Right lung (tissue), 10 donors: ENCODE measurements at places on chromosomes 4 and X.
A peak's percentile ranks its signal among the peaks of the same experiment; 100 is the strongest.

- DNase-seq = peak; percentile 24
These were observed at the start of gene HEPH for GRCh38 chrX:66163849-66164411. HEPH (plus strand) TSS chrX:66164247; CDS start chrX:66170571, 6,324 bp downstream.

DNA sequence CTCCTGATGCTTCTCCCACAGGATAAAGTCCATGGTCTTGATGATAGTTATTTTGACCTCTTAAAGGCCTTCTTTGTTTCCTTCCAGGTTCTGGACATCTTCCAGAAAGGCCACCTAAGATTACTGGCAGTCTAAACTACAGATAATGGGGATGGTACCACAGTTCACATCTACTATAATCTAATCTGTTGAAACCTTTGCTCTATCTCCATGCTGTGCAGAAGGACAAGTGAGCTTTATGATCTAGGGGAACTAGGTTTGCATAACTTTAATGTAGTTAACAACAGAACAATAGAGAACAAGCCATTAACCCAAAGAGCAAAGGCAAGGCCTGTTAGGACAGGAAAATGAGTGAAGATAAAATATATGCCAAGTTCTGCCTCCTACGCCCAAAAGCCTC is 103.9 kb upstream of the KLHL13 start:
- no peak for DNase-seq

- DNase-seq = no peak
These were observed 106.8 kb downstream of the ARSJ start for GRCh38 chr4:113872426-113873260.

GRCh38 chrX:106404512-106404911 is 207.3 kb upstream of the RADX start:
- DNase-seq = no peak

DNA sequence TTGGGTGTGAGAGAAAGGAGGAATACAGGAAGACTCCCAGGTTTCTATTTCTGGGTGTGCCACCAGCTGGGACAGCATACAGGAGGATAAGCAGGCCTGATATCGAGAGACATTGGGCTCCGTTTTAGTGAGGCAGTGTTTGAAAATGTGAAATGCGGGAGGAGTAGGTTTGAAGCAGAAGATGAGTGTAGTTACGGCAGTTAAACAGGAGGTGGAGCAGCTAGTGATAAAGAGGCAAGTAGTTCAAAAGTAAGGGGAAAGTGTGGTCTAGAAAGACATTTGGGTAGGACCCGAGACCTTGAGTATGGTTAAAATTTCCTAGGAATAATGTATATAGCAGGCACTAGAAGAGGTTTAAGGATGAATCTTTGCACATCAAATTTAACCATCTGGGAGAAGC is 42.4 kb downstream of the DCUN1D4 start:
- DNase-seq = no peak

GRCh38 chr4:5979981-5980380 is 38.2 kb downstream of the C4orf50 start:
- DNase-seq = no peak

GRCh38 chrX:10597871-10598270 is 22.5 kb downstream of the MID1 start:
- DNase-seq = no peak

DNA sequence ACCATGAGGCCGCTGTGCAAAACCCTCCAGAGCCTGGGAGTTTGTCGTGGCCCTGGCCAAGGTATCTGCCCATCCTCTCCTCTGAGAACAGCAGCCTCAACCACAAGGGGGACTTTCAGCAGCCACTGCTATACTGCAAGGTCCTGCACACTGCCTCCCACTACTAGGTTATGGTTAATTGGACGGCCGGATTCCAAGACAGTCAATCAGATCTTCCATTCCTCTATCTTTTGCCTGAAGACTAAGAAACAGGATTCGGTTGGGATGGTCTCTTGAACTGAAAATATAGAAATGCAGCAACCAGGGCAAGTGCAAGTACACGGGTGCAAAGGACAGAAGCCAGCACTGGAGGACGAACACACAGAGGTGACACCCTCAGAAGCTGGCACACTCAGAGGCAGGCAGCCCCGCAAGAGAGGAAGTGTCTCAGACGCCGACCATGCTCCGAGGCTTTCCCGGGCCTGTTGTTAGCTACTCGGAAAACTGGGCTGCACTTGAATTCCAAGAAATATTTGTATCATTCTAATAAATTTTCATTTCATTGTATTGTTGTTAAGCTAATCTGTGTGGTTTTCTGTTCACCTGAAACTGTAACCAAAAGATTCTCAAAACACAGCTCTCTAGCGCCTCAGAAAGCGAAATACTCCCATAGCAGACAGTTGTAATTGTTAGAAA is 63.3 kb downstream of the AFAP1 start:
- no peak for DNase-seq

DNA sequence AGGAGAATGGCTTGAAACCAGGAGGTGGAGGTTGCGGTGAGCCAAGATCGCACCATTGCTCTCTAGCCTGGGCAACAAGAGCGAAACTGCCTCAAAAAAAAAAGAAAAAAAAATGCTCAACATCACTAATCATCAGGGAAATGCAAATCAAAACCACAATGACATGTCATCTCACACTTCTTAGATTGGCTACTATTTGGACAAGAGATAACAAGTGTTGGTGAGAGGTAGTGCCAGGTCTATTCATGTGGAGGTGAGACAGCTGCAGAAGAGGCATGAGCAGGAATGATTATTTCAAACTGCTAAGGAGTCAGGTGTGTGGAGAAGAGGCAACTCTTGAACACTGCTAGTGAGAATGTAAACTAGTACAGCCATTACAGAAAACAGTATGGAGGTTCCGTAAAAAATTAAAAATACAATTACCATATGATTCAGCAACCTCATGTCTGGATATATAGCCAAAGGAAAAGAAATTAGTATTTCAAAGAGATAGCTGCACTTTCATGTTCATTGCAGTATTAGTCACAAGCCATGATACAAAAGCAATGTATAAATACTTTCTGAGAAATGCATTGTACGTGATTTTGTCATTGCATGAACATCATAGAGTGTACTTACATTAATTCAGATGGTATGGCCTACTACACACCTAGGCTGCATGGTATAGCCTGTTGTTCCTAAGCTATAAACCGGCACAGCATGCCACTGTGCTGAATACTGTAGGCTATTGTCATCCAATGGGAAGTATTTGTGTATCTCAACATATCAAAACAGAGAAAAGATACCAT is 75.3 kb downstream of the TMEM144 start:
- DNase-seq = no peak

GRCh38 chr4:147361726-147362125 is 119.2 kb upstream of the EDNRA start:
- peak; percentile 54 for DNase-seq

- peak; percentile 58 for DNase-seq
These were observed 691.3 kb upstream of the PCDH7 start for GRCh38 chr4:30028826-30029225.

DNA sequence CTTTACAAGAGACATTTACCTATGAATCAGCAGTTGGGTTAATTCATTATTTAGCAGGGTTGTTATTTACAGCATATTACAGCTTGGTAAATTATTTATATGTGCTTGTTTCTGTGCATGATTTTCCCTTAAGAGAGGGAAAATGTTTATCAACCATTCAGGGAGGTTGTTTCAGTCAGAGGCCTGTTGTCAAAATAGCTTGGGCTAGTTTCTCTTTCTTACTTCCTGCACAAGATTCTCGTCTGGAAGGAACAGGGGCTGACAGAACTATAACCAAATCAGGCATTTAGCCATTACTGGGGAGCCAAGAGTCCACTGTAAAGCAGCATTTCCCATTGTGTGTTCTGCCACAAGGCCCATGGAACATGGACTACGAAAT is 135.8 kb downstream of the HS6ST2 start:
- DNase-seq = no peak

- DNase-seq = no peak
These were observed 549.1 kb upstream of the EPHA5 start for GRCh38 chr4:66219401-66219800.

DNA sequence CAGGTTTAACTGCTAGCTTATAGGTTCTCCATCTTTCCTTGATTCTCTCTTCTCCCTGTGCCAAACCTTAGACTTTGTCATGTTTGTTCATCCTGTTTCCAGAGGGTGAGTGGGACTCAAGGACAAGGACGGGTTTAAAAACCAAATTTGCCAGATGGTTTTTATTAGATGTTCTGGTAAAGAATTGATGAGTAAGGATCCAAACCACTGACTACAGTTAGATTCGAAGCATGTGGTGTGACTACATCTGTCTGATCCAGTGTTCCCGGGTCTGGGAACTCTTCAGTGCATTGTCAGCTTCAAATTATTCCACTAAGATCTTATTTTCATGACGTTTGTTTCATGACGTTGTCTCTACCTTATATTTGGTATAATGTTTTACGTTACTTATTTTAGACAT is 37.5 kb downstream of the MTMR1 start:
- no peak for DNase-seq

DNA sequence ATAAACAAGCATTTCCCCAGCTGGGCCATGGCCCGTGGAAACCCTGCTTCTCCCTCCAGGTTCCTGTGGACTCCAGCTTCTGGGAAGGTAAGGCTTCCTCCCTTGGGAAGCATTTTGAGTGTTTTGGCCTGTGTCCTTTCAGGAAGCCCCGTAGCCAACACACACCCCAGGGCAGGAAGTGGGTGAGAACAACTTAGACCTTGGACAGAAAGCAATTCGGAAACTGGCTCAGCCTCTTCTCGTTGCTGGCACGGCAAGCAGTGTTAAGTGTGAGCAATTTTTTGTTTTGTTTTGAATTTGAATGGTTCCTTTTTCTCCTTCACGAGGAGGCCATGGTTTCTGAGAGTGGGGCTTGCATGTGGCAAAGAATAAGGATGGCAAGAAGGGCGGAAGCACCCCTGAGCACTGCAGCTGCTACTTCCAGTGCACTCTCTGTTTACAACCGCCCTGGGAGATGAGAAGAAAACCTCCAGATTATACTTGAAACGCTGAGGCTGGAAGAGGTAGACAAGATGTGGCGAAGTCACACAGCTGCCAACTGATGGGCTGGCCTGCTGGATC is 14.1 kb upstream of the CYTL1 start:
- DNase-seq = no peak

- DNase-seq = no peak
These were observed 118.3 kb downstream of the SORBS2 start for GRCh38 chr4:185693548-185694215.

DNA sequence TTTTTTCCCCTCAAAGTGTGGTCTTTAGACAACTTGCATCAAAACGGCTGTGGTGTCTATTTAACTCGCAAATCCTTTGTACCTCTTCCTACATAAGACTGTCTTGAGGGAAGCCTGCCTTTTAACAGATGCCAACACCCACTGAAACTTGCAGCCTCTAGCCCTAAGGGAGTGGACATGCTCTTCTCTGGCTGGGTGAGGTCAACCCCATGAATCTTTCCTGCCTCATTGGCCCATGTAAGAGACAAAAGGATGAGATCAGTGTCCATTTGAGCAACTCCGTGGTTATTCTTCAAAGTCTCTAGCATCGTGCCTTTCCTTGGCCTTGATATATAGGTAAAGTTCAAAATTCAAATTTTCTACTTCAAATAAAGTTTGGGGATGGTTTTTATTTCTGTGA is 134.7 kb downstream of the SHROOM3 start:
- no peak for DNase-seq

DNA sequence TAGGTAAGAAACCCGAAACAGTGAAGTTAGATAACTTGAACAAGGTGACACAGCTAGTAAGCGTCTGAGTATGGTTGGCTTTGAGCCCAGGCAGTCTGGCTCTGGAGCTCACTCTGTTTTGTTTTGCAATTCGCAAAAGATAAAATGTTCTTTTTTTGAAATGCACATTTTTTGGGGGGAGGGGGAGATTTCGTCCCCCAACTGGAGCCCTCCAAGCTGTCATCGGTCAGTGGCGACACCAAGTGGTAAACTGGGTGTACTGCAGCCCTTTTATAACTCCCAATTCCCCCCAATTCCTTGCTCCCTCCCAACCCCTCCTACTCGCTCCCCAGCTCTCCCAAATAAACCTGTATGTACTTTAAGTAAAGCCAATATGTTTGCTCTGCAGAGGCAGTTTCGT is 2.8 kb upstream of the CLCN5 start:
- peak; percentile 65 for DNase-seq

GRCh38 chr4:55409468-55410171 is 13.9 kb downstream of the TMEM165 start:
- no peak for DNase-seq

GRCh38 chr4:1882850-1883271 is 11.7 kb downstream of the NSD2 start:
- DNase-seq = no peak

DNA sequence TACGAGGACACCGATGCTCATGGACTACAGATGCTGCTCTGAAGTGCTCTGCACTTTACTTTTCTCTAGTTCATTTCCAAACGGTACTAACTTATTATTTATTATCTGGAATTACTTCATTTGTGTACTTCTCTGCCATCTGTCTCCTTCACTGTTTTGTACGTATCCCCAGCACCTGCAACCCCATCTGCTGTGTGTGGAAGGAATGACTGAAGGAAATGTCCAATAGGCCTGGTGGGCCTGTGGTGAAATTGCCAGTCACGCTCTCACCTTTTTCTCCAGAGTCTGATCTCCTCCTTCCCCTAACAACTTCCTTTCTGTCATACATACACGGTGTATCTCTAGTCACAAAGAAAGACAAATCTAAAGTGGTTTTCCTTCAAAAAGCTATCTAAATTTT is 12.9 kb downstream of the TMEM154 start:
- no peak for DNase-seq

DNA sequence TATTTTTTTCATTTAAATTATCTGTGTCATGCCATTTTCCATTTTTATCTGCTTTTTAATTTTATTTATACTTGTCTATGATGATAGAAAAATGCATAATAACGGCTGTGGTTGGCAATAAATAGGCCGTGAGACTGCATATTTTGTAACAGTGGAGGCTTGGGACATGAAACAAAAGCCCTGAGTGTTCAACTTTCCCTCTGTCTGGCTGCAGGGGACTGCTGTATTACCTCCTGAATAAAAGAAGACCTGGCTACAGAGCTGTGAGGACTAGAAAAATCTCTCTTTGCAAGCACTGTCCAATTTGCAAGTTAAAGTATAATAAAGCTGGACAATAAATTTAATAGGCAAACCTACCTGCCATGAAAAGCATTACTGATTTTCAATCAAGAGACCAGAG is 82.1 kb downstream of the MAGEB10 start:
- no peak for DNase-seq

- no peak for DNase-seq
These were observed 315.9 kb downstream of the LDB2 start for GRCh38 chr4:16582526-16582925.
